ENCODE measurements at places on chromosomes 1 and 21.

DNA sequence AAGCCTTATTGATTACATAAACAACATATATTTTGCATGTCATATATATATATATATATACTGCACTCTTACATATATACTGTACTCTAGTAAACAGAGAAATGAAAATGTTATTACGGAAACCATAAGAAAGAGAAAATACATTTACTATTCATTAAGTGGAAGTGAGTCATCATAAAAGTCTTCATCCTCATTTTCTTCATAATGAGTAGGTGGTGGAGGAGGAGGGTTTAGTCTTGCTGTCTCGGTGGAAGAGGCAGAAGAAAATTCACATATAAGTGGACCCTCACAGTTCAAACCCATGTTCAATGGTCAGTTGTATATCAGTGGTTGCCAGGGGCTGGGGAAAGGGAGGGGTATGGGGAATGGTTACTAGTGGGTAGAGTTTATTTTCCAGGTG lies 8.0 kb upstream of the IFNLR1 start:
- no peak for DNase-seq

GRCh38 chr1:10759413-10760200 lies 36.8 kb downstream of the CASZ1 start:
- DNase-seq = no peak

GRCh38 chr1:236864996-236865817 lies 70.1 kb downstream of the MTR start:
- DNase-seq = no peak

GRCh38 chr1:109796484-109797302 lies 33.0 kb upstream of the EPS8L3 start:
- DNase-seq = no peak

DNA sequence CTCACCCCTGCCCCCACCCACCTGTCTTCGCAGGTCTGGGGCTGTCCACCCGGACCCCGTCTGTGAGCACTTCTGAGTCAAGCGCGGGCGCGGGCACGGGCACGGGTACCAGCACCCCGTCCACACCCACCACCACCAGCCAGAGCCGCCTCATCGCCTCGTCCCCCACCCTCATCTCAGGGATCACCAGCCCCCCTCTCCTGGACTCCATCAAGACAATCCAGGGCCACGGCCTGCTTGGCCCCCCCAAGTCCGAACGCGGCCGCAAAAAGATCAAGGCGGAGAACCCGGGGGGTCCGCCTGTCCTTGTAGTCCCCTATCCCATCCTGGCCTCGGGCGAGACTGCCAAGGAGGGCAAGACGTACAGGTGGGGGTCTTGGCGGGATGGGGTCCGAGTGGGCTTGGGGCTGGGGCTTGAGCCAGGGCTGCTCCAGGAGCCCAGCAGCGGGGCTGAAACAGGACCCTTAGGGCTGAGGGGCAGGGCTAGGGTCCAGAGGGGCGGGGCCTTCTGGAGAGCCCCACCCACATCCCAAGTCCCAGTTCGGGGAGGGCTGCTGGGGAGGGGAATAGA lies 23.9 kb downstream of the ZNF362 start:
- no peak for DNase-seq

- no peak for DNase-seq
Observed at GRCh38 chr21:30769724-30770431, 14.7 kb upstream of the KRTAP21-1 start.

- peak; percentile 11 for DNase-seq
Observed at GRCh38 chr1:244047621-244048255, 3.3 kb upstream of the ZBTB18 start.

GRCh38 chr21:15130751-15131150 lies 66.0 kb upstream of the NRIP1 start:
- DNase-seq = no peak

GRCh38 chr1:44090429-44091252 lies 28.0 kb upstream of the KLF17 start:
- DNase-seq = no peak
